ENCODE measurements at places on chromosomes 4 and X. TPM values are rescaled to one million over a fixed set of nuclear protein-coding genes. Genes with fewer than 3 reads are reported as not detected.

DNA sequence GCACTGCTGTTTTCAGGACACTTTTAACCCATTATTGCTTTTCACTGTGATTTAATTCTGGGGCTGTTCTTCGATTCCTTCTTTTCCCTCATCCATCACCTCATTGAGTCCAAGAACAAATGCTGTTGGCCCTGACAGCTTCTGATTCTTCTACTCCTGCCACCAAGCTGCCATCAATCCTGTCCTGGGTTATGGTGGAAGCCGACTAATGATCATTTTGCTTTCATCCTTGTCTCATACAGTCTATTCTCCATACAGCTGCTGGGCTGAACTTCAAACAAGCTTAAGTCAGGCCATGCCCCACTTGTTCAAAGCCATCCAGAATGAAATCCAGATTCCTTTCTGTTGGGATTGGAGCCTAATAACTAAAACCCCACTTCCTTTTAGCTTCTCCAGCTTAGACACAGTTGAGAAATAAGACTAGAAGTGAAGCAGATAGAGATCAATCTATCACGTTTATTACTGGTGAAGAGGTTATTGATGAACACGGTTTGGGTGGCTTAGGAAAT is 161.9 kb downstream of the STK32B start:
- H3K36me3 ChIP-seq, result no peaks in the 10 kb centered on the region
- H3K4me3 ChIP-seq, result no peak overlapping the region

GRCh38 chrX:32987142-32987541 is 224.2 kb downstream of the DMD start:
- H3K27me3 ChIP-seq, result no peaks in the 10 kb centered on the region
- no peak for DNase-seq
- no peak overlapping the region for H3K4me3 ChIP-seq
- no peaks in the 10 kb centered on the region for H3K36me3 ChIP-seq
- peaks cover 27% of the 10 kb centered on the region for H3K4me1 ChIP-seq
- no peak overlapping the region for H3K27ac ChIP-seq

- H3K27ac ChIP-seq, result peak overlapping the region; percentile 71
- H3K4me1 ChIP-seq, result peaks cover 98% of the 10 kb centered on the region
- DNase-seq, result no peak
- no peak overlapping the region for H3K4me3 ChIP-seq
These were observed 57.7 kb downstream of the ARHGAP10 start for GRCh38 chr4:147789596-147789995.

DNA sequence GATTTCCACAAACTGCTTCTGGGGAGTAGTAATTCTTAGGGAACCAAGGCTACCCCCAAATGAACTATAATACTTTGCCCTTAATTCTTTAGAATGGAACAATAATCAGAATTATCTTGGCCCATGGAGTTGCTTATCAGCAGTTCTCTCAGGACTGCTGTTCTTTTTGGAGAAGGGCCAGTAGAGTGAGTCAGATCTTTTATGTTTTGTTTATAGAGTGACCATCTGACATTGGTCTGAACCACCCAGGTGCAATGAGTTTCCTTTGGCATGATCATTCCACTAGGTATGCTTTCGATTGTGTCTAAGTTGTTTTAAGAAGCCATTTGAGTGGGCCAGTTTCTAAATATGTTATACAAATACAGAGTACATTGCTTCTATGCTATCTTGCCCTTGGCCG is 31.8 kb downstream of the PRRG1 start:
- no peak overlapping the region for H3K4me3 ChIP-seq
- H3K27ac ChIP-seq, result no peak overlapping the region
- H3K27me3 ChIP-seq, result no peaks in the 10 kb centered on the region
- no peaks in the 10 kb centered on the region for H3K36me3 ChIP-seq
- no peak for DNase-seq

DNA sequence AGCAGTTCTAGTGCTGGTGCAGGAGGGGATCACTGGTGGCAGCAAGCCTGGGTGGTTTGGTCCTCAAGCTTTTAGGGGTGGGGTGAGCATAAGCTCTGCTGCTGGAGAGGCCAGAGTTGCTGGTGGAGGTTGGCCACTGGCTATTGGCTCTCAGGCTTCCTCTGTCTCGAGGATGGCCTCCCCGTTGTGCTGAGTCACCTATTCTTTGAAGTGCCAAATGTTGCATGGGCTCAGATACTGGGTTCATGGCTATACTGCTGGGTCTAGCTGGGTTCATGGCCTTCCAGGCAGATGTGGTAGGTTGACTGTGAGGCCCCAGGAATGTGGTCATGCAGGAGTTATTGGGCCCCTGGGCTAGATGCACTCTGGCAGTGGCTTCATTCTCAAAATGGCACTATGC is 466.3 kb downstream of the NAF1 start:
- H3K4me3 ChIP-seq, result no peak overlapping the region
- DNase-seq, result no peak
- H3K27me3 ChIP-seq, result no peaks in the 10 kb centered on the region
- H3K4me1 ChIP-seq, result no peaks in the 10 kb centered on the region
- no peaks in the 10 kb centered on the region for H3K36me3 ChIP-seq

DNA sequence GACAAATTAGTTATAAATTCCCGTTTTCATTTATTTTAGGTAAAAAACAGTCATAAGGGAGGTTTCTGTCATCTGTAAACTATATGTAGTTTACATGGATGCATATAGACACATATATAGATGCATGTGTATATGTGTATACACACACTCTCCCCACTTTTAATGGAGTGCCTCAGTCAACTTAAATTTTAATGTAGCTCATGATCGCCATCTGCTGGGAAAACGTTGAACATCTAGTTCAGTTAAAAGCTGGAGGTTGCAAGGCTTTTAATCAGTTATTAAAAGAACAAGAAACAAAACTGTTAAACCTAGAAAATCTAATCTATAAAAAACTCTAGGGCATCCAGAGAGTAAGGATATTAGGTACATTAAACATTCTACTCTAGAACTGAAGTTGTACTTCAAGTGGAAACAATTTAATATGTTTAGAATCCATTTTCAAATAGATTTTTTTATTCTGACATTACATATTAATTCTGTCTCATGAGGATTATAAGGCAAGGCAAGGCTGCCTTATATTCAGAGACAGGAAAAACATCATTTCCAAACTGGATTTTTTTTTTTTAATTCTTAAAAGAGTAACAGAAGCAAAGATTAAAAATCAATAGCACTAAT is 122.6 kb downstream of the SHISA3 start:
- no peak overlapping the region for H3K4me3 ChIP-seq
- no peak for DNase-seq
- H3K27me3 ChIP-seq, result no peaks in the 10 kb centered on the region
- no peak overlapping the region for H3K27ac ChIP-seq
- peaks cover 5% of the 10 kb centered on the region for H3K4me1 ChIP-seq
- H3K36me3 ChIP-seq, result no peaks in the 10 kb centered on the region

DNA sequence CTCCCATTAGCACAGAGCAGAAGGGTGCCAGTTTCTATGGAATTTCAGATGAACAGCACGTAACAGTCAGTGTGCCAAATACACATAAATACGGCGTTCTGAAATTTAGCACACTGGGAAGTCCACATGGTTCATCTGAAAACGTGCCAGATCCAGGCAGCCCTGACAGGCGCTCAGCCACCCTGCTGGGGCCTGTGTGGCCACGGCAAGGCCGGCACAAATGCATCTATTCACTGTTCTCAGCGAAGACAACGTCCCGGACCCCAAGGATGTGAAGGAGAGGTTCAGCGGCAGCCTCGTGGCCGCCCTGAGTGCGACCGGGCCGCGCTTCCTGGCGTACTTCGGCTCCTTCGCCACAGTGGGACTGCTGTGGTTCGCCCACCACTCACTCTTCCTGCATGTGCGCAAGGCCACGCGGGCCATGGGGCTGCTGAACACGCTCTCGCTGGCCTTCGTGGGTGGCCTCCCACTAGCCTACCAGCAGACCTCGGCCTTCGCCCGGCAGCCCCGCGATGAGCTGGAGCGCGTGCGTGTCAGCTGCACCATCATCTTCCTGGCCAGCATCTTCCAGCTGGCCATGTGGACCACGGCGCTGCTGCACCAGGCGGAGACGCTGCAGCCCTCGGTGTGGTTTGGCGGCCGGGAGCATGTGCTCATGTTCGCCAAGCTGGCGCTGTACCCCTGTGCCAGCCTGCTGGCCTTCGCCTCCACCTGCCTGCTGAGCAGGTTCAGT is 15.6 kb downstream of the DGKQ start:
- peaks cover 97% of the 10 kb centered on the region for H3K36me3 ChIP-seq
- H3K4me3 ChIP-seq, result no peak overlapping the region
- no peaks in the 10 kb centered on the region for H3K27me3 ChIP-seq

- no peak overlapping the region for H3K4me3 ChIP-seq
- peaks cover 41% of the 10 kb centered on the region for H3K36me3 ChIP-seq
- H3K27me3 ChIP-seq, result no peaks in the 10 kb centered on the region
- peaks cover 40% of the 10 kb centered on the region for H3K4me1 ChIP-seq
These were observed 33.7 kb downstream of the HTT start for GRCh38 chr4:3108211-3108610.

- H3K27ac ChIP-seq, result no peak overlapping the region
- H3K4me3 ChIP-seq, result no peak overlapping the region
- no peak for DNase-seq
- no peaks in the 10 kb centered on the region for H3K27me3 ChIP-seq
- H3K36me3 ChIP-seq, result no peaks in the 10 kb centered on the region
- H3K4me1 ChIP-seq, result no peaks in the 10 kb centered on the region
These were observed 63.8 kb upstream of the STS start for GRCh38 chrX:7083468-7084396.

DNA sequence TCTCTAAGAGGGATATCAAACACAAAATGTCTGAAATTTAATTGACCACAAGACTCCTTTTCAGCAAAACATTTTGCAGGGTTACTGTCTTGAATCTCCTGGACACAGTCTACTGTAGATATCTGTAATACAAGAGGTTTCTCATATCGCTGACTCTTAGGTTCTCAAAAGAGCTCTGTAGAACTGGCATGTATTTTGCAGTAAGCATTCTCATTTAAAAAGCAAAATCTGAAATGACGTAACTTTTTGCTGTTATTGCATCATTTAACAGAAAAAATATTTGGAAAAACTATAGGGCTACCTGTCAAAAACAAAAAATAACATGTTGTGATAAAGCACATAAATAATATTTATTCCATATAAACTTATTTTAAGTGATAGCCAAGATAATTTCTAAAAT is 114.2 kb downstream of the CDS1 start:
- H3K36me3 ChIP-seq, result peaks cover 91% of the 10 kb centered on the region
- H3K4me3 ChIP-seq, result no peak overlapping the region
- H3K27me3 ChIP-seq, result no peaks in the 10 kb centered on the region
- no peak overlapping the region for H3K27ac ChIP-seq
- H3K4me1 ChIP-seq, result no peaks in the 10 kb centered on the region

DNA sequence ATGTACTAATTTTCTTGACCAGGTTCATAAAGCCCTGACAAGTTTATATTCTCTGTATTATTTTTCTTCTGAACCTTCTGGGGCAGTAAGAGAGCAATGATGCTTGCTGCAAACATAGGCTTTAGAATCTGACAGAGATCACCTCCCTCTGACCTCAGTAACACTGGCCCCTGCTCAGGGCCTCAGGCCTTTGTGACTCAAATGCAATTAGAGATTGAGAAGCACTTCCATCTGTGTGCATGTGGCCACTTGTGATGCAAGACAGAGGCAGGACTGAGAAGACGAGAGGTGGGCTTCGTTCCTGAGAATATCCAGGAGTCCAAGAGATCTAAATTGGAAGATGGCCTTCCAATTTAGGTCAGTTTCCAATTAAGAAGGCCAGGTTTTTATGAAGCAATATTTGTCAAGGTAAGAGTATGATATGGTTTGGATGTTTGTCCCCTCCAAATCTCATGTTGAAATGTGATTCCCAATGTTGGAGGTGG is 82.8 kb upstream of the VEGFC start:
- no peaks in the 10 kb centered on the region for H3K4me1 ChIP-seq
- no peaks in the 10 kb centered on the region for H3K36me3 ChIP-seq
- no peaks in the 10 kb centered on the region for H3K27me3 ChIP-seq
- no peak overlapping the region for H3K4me3 ChIP-seq
- DNase-seq, result no peak

DNA sequence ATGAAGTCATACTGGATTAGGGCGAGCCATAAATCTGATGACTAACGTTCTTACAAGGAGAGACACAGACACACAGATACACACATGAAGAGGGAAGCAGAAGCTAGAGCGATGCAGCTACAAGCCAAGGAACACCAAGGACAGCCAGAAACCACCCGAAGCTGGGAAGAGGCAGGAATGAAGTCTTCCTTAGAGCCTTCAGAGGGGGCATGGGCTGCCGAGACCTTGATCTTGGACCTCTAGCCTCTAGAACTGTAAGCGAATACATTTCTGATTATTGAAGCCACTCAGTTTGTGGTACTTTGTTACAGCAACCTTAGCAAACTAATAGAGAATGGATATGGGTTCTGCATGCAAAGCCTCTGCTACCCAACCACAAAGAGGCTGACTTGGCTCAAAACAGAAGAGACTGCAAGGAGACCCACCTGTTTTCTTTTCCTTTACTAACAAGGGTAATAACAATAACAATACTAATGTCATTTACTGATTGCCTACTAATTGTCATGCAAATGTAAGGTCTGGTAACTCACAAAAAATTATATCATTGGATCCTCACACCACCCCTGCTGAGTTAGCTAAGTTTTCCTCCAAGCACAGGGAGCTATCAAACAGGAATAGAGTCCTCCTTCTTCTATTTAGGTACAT is 10.1 kb upstream of the LDB2 start:
- no peak overlapping the region for H3K27ac ChIP-seq
- DNase-seq, result no peak
- no peak overlapping the region for H3K4me3 ChIP-seq
- H3K4me1 ChIP-seq, result no peaks in the 10 kb centered on the region

GRCh38 chr4:80255329-80256095 is 11.0 kb upstream of the FGF5 start:
- DNase-seq, result no peak
- no peak overlapping the region for H3K27ac ChIP-seq
- no peaks in the 10 kb centered on the region for H3K4me1 ChIP-seq
- no peaks in the 10 kb centered on the region for H3K36me3 ChIP-seq
- H3K27me3 ChIP-seq, result no peaks in the 10 kb centered on the region
- no peak overlapping the region for H3K4me3 ChIP-seq

GRCh38 chrX:129726307-129727111 is 12.3 kb upstream of the XPNPEP2 start:
- no peak for DNase-seq
- no peaks in the 10 kb centered on the region for H3K36me3 ChIP-seq
- no peaks in the 10 kb centered on the region for H3K4me1 ChIP-seq
- H3K27me3 ChIP-seq, result no peaks in the 10 kb centered on the region
- H3K27ac ChIP-seq, result no peak overlapping the region

Gene CPLX1
- total RNA-seq, result 1.1 TPM

Gene LPAR4
- 0.83 TPM for total RNA-seq

Gene PGRMC2
- 74.3 TPM for total RNA-seq

Gene ADH7
- not detected for total RNA-seq
